LNCaP clone FGC (cell line): ENCODE measurements at places on chromosomes 2 and 18.

GRCh38 chr2:55555977-55556376 is 36.5 kb downstream of the CFAP36 start:
- no peak for DNase-seq

DNA sequence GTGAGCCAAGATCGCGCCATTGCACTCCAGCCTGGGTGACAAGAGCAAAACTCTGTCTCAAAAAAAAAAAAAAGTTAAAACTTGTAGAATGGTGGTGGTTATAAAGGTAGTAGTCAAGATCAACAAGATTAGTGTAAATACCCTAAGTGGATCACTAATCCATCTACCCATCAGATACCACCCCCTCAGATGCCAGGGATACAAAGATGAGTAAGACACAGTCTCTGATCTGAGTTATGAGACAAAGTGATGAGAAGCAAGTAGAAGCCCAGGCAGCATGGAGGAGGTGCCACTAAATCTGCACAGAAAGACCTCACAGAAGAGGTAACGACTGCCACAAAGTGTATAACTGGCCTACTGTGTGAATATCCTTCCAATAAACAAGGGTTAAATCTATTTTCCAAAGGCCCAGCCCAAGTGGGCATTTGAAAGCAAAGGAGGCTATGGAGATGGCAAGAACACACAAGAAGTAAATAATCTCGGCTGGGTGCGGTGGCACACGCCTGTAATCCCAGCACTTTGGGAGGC is 20.2 kb downstream of the NFE2L2 start:
- no peak for DNase-seq

DNA sequence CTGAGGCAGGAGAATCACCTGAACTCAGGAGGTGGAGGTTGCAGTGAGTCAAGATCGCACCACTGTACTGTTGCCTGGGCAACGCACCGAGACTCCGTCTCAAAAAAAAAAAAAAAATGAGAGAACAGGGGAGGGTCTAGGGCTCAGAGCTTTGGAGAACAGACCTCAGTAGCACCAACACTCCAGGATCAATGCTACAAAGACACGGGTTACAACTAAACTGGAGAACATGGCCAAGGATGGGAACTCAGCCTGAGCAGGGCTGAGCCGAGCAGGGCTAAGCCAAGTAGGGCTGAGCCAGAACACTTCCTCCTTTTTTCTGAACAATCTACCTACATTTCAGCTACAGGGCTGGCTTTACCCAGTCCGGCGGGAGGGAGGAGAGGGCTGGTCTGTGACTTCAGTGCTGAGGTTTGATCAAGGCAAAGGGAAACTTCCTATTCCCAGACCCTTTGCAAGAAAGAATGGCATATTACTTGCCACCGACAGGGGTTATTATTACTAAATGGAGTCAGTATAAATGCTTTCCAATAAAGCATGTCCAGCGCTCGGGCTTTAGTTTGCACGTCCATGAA is 2.9 kb upstream of the CASP8 start:
- no peak for DNase-seq

GRCh38 chr2:66845307-66845706 is 410.4 kb downstream of the MEIS1 start:
- no peak for DNase-seq

GRCh38 chr2:100262046-100262445 is 60.3 kb downstream of the LONRF2 start:
- no peak for DNase-seq

DNA sequence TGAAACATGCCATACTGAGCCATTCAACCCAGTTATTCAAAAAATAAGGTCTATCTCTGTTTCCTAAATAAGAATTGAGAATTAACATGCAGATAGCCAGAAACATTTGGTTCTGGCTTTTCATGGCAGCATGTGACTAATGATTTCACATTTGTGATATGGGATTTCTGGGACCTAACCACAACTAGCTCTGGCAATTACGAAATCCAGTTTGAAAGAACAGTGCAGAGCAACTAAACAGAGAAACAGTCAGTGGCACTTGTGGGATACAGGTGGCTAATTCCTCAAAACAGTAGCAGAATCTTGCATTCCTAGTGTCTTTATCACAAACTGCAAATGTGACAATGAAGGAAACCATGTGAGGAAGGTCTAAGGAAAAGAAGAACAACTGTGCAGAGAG is 637.8 kb upstream of the CHAC2 start:
- no peak for DNase-seq

DNA sequence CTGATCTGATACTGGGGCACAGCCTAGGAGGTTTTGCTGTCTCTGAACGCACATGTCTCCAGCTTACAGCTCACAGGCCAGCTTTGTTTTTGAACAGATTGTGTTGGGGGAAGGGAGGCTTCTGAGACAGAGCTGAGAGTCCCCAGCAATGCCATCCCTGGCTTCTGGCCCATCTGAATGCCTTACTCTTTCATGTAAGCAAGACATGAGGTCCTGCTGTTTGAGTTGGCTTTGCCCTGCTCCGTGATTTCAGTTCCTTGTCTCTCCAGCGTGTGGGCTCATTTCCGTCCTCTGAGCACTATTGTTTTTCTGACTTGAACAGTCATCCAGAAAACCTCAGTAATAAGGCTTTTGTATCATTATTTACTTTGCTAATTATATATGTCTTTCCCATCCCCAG is 194.9 kb upstream of the TNP1 start:
- no peak for DNase-seq

- no peak for DNase-seq
Measured at GRCh38 chr2:157897106-157897971, 21.2 kb upstream of the ACVR1 start.

- no peak for DNase-seq
Measured at GRCh38 chr2:147135376-147135775, 709.5 kb upstream of the ACVR2A start.

- DNase-seq, result no peak
Measured at GRCh38 chr18:77517901-77518300, 268.3 kb downstream of the GALR1 start.

GRCh38 chr2:211498551-211499205 is 942.3 kb downstream of the CPS1 start:
- no peak for DNase-seq

DNA sequence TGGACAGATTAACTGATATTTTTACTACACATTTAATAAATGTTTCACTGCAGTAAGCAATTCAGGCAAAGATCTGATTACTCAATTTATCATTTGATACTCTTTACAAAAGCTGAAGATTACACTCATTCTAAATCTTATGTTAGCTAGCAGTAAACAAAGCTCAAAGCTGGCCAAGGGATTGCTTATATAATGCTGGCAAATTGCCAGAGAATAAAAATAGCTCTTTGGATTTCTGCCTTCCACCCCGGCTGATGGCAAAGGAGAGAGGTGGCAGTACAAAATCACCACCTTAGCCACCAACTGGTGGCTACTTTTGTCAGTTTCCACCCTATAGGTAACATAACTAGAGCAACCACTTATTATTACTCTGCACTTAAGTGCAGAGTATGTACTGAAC is 320.5 kb downstream of the FSIP2 start:
- no peak for DNase-seq

DNA sequence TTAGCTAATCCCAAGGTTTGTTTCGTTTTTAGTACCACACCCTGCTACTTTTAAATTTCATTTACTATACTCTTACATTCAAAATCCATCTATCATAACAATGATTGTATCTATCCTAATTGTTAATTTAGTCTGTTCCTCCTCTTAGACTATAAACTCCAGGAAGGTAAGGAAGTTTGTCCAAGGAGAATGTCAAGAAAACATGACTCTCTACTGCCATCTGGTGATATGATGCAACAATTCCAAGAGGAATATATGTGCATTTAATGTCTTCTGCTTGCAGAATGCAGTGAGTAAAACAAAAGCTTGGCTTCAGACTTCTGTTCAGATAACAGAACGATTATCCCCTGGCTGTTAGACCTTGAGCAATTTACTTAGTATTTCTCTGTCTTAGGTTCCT is 1267.1 kb downstream of the LRP1B start:
- peak; percentile 36 for DNase-seq

DNA sequence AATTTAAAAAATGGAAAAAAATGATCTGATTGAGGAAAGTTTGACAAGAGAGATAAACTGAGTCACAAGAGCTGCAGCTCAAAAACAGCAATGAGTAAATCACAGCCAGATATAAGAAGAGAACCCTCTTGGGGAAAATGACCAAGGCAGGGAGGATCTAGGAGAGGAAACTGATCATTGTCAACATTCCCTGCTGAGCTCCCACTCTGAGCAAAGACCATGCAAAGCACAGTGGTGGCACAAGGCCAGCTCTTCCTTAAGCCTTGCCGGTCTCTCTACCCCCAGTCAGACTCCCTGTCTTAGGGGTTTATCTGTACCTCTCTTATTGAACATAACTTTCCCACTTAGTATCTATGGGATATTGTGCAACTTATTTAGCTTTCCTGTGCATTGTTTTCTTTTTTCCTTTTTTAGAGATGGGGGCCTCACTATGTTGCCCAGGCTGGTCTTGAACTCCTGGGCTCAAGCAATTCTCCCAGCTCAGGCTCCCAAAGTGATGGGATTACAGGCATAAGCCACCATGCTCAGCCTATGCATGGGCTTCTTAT is 54.0 kb upstream of the PPP1CB start:
- no peak for DNase-seq

- no peak for DNase-seq
Measured at GRCh38 chr18:9082711-9083510, 19.6 kb upstream of the NDUFV2 start.

GRCh38 chr18:902229-902628 is 2.4 kb upstream of the ADCYAP1 start:
- no peak for DNase-seq

DNA sequence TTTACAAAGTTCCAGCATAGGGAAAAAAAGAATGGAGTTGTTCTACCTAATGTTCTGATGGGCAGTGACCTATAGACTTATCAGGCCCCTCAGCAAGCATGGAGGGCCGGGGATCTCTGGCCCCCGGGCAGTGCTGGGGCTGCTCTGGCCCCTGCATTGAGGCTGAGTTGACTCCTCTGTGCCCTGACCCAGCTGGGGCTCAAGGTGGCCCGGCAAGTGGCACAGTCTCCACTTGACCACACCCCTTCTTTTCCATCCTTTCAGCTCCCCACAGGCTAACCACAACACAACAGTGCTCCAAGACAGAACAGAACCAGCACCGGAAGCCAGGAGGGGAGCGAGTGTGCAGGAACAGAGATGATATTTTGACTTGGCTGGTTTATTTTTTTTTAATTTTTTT is 19.9 kb downstream of the TOGARAM2 start:
- no peak for DNase-seq

GRCh38 chr2:2503864-2504418 is 172.9 kb upstream of the MYT1L start:
- no peak for DNase-seq

DNA sequence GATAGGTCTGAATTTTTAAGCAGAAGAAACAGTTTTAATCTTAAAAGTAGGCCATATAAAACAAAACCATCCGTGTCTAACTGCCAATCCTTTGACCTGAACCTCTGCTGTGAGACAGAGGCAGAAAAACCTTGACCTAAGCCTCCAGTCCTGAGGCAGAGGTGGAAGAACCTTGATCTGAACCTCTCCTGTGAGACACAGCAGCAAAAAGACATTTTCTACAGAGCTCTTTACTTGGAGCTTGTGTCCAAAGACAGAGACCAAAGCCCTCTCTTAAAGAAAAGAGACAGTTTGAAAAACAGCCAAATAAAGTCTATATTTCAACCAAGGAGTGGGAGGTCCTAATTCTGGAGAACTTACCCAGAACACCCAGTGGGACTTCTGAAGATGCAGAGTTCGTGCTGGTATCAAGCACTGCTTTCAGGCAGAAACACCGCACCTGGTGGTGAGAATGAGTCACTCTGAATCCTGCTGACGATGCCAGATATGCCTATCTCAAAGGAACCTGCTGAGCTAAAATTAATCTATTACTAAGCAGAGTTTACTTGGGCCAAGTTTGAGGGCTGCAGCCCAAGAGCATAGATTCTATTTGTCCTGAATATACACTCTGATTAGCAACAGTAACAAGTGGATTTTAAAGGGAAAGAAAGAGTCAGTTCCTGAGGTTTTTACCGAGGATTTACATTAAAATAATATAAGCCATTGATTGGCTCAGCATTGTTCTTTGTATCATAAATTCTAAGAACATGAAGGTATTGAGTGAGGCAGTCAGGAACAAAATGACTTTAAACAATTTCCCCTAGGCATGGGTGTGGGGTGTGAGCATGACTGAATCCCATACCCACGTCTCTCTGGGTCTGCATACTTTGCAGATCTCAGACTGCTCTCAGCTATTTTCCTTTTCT is 806.4 kb downstream of the TRIB2 start:
- DNase-seq, result peak; percentile 37

GRCh38 chr2:118251427-118251826 is 163.2 kb downstream of the INSIG2 start:
- DNase-seq, result no peak

GRCh38 chr2:238854246-238854645 is 6.4 kb downstream of the TWIST2 start:
- no peak for DNase-seq

DNA sequence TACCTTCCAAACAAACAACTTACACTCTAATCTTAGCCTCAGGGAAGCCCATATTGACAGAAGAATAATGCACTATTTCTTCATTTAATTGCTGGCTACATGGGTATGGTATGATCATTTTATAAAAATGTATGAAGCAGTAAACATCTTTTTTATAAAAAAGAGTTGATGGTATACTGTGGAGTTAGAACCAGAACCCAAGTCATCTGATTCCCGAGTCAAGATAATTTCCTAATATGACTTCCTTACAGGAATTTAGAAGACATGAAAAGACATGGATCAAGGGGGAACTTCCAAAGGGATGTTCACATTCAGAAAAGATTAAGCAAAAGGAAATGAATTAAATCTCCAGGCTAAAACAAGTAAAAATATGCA is 171.8 kb downstream of the NBAS start:
- DNase-seq, result no peak

GRCh38 chr2:199764273-199764800 is 86.7 kb downstream of the FTCDNL1 start:
- DNase-seq, result no peak

GRCh38 chr2:24874035-24874434 is 46.0 kb downstream of the ADCY3 start:
- no peak for DNase-seq

- peak; percentile 38 for DNase-seq
Measured at GRCh38 chr2:38181806-38182491, 106.0 kb upstream of the CYP1B1 start.

GRCh38 chr2:17765398-17765797 is 11.5 kb downstream of the GEN1 start:
- no peak for DNase-seq

GRCh38 chr2:170816504-170817092 is at the start of gene GAD1:
Gene GAD1 (plus strand): TSS chr2:170816887. CDS start chr2:170818592, 1,705 bp downstream.
- peak; percentile 21 for DNase-seq
